GM12891 (cell line): ENCODE measurements at places on chromosomes 2 and 18.

DNA sequence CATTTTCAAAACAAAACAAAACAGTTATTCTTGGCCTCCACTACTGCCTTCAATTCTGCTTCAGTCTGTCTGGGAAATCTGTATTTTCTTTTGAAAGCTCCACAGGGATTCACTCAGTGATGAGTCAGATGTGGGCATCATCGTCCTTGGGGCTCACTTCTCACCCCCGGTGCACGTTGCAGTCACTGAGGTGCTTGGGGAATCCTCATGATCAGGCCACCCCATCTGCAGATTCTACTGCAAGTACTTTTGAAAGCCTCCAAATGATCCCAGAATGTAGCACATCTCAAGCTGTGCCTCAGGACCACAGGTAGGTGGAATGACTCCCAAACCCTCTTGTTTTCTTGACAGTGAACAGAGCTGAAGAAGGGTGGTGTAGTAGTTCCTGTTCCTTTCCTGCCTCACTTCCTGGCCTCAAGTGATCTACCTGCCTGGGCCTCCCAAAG, 34.3 kb downstream of the LPIN2 start:
- no peak for DNase-seq

- DNase-seq = no peak
These were observed 119.5 kb upstream of the ZFP36L2 start for GRCh38 chr2:43345872-43346271.

DNA sequence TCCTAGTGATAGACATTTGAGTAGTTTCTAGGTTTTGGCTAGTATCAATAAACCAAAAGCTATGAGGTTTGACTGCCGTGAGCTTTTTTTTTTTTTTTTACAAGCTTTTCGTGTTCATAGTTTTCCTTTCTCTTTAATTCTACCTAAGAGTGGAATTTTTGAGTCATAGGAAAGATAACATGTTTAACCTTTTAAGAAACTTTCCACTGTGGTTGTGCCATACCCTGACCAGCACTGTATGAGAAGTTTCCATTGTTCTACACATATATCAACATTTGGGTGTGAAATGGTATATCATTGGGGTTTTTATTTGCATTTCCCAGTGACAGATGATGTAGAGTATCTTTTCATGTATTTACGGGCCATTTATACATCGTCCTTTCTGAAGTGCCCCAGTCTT, 31.7 kb downstream of the UBE2F start:
- no peak for DNase-seq

GRCh38 chr2:197994751-197995150, 190.4 kb downstream of the PLCL1 start:
- DNase-seq = no peak

GRCh38 chr2:237306083-237306786, 107.7 kb downstream of the COL6A3 start:
- no peak for DNase-seq

DNA sequence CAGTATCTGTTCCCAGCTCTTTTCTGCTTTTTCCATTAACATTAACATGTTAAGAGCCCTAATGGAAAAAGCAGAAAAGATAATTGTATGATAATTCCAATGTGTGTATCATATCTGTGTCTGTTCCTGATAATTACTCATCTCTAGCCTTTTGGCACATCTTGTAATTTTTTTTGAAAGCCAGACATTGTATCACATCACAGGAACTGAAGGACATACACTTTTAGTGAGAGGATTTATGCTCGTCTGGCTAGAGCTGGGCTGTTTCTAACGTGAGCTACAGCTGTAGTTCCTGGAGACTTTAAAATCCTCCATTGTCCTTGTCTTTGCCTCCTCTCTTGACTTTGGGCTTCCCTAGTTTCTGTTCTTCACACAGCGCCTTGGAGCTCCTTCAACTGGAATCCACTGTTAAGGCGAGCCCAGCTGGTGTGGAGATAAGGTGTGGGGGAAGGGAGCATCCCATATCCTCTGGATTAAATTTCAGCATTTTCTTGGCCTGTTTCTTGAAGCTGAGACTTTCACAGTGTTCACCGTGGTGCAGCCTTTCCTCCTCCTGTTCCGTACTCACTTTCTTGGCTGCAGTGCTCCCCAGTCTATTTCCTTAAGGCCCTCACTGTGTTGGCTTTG, 211.5 kb downstream of the GALR1 start:
- no peak for DNase-seq

- no peak for DNase-seq
These were observed 49.7 kb downstream of the SH3YL1 start for GRCh38 chr2:213932-214693.

DNA sequence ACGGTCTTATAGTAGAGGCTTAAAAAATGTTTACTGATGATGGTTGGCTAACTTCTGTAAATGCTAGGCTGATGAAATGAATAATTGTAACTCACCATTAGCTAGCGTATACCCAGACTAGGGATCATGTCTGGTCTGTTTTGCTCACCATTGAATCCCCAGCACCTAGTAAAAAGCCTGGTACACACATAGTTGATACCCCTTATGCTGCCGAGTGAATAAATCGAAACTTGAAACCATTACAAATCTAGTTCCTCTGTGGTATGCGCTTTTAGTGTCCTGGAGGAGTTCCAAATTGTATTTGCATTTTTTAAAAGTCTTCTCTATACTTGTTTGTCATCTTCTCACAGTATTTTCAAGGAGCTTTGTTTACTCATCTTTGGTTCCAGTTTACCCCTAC, 1.3 kb downstream of the TAF1B start:
- DNase-seq = no peak

- DNase-seq = no peak
These were observed 57.1 kb upstream of the TSPYL6 start for GRCh38 chr2:54313147-54313546.

GRCh38 chr18:2302628-2303516, 268.4 kb downstream of the METTL4 start:
- no peak for DNase-seq

DNA sequence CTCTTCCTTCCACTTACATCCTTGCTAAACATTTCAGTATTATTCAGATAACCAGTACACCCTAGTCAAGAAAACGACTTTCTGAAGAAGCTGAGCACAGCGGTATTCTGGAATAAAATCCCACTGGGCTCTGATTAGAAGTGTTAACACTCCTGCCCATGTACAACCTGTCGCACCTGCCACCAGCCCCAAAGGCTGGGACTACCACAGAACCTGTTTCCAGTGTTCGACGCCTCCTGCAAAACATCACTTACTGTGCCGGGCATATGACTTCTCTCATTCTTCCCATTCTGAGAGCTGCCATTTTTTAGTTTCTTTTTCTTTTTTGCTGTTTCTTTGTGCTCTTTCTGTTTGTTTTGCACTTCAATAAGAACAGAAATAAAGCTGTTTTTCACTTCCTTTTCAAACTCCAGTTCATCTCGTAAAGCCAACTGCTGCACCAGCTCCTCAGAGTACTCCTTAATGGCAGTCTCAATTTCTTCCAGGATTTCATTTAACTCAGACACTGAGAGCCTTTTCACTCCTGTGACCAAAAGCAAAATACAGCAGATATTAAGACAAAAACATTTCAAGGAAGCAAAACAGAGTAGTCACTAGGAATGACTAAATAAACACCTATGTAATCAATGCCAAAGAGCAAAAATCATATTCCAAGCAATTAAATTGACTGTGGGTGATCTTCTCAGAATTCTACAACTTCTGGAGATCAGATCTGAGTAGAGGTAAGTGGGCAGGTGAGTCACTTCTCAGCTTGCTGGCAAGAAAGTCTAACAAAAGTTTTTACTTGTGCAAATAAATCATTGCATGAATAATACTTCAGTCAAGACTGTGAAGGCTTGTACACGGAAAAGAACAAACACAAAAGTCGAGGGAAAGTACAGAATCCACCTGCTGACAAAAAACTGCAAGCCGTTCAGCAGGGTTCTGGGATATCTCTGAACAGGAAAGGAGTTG, 19.3 kb downstream of the FEZ2 start:
- DNase-seq = no peak

- no peak for DNase-seq
These were observed 55.3 kb downstream of the C2orf76 start for GRCh38 chr2:119311371-119311770.

DNA sequence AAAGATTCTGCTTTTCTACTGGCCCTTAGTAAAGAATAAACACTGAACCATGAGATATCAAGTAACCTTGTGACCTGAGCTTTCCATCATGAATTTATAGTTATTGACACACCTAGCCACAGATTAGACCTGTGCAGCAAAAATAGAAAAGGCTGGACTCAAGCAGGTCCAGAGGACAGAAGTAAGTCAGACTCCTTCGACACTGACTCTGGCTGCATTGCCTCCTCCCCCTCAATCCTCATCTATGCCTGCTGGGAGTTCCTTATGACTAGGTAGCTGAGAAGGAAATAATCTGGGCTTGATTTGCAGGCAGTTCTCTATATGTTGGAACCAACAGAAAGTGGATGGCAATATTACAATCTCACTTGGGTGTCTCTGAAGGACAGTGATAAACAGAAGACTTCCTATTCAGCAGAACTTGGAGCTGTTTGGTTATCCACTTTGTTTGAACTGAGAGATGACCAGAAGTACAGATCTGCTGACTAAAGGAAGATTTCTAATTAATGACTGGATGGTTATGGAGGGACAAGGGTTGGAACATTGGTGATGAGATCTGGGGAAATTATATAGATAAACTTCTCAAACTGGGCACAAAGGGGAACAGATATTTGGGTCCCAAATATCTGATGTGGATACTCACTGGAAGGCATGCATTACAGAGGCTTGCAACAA, 39.4 kb downstream of the ARID5A start:
- no peak for DNase-seq

DNA sequence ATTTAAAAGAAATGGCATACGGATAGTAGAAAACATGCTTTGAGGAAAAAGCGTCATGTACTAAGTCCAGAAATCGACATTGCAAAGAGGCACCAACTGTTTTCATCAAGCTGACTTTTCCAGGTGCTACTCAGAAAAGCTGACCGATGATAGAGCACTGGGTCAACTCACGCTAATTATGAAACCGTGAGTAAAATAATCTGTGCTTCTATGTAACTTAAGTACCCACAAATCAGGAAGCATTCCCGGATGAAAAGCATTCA, 353 bp upstream of the NUP35 start:
- peak; percentile 8 for DNase-seq

DNA sequence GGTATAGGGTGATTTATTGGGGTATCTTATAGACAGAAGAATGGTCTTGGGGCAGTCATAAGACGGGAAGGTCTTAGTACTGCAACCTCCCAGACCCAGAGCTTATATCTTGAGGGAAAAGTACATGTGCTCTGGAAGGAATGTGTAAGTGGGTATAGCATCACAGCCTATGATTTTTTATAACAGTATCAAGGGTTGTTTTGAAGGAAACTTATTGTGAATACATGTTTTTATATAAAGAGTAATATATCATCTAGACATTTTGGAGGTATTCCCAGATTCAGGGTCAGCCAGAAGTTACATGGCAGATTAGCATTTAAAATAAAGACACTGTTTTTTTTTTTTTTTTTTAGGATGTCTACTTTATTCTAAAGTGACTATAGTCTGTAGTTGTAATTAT, 47.6 kb upstream of the STON1 start:
- DNase-seq = no peak

GRCh38 chr2:144032566-144032965, 487.4 kb downstream of the ZEB2 start:
- no peak for DNase-seq

- DNase-seq = no peak
These were observed 114.2 kb downstream of the FHOD3 start for GRCh38 chr18:36411745-36412168.

GRCh38 chr2:109613922-109614714, at the start of the genes SEPTIN10 and SOWAHC:
Gene SEPTIN10 (minus strand): TSS chr2:109613966. CDS start chr2:109613827, 139 bp downstream.
Gene SOWAHC (plus strand): TSS chr2:109614364. CDS start chr2:109614490, 126 bp downstream.
- DNase-seq = peak; percentile 66

- DNase-seq = no peak
These were observed 325.9 kb downstream of the SATB2 start for GRCh38 chr2:199131876-199132275.

DNA sequence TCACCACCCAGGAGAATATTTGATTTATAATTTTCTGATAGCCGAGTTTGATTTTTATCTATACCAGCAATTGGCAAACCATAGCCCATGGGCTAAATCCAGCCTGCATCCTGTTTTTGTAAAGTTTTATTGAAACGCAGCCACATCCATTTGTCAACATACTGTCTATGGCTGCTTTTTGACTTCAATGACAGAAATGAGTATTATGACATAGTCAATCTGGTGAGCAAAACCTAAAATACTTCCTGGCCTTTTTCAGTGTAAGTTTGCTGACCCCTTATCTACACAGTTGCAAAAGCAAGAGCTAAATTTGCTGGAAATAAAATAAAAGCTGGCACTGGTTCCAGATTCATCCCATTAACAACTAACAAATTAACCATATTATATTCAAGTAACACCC, 79.8 kb upstream of the SLC25A52 start:
- DNase-seq = no peak

- DNase-seq = no peak
These were observed 908 bp downstream of the STAT1 start for GRCh38 chr2:191012845-191013681.

GRCh38 chr2:61218817-61219170, 56.8 kb downstream of the C2orf74 start:
- no peak for DNase-seq

DNA sequence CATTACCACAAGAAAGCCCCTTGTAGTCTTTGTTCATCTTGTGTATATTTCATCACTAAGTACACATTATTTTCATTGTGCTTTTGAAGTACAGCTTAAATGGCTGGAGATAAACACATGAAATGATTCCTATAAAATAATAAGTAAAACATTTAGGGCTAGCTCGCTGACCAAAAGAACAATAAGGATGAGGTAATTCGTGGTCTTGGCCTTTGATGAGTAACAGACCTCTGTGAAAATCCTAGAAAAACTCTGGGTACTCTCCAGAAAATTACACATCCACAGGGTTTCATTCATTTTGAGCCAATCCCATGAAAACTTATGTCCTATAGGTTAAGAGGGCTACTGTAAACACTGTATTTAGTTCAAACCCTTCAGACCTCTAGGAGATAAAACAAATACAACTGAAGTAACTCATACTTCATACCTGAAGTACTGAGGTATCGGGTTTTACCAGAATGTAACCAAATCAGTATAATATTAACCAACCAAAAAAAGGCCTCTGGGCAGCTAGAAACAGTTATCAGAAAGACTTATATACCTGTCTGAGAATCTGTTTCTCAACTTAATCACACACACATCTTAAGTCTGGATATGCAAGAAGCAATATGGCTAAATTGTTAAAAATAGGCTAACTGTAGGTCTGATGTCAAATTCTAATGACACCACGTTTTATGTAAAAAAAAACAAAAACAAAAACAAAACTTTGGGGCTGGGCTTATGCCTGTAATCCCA, 31.0 kb downstream of the CFAP36 start:
- DNase-seq = no peak

- DNase-seq = no peak
These were observed 104.5 kb downstream of the DHRS9 start for GRCh38 chr2:169173876-169174275.

- DNase-seq = no peak
These were observed 346.5 kb downstream of the TGIF1 start for GRCh38 chr18:3796434-3796833.
